ENCODE measurements at places on chromosomes 12 and 14.
A peak's percentile ranks its signal among the peaks of the same experiment; 100 is the strongest.

GRCh38 chr12:76706761-76707160 lies 57.2 kb upstream of the ZDHHC17 start:
- DNase-seq, result no peak

DNA sequence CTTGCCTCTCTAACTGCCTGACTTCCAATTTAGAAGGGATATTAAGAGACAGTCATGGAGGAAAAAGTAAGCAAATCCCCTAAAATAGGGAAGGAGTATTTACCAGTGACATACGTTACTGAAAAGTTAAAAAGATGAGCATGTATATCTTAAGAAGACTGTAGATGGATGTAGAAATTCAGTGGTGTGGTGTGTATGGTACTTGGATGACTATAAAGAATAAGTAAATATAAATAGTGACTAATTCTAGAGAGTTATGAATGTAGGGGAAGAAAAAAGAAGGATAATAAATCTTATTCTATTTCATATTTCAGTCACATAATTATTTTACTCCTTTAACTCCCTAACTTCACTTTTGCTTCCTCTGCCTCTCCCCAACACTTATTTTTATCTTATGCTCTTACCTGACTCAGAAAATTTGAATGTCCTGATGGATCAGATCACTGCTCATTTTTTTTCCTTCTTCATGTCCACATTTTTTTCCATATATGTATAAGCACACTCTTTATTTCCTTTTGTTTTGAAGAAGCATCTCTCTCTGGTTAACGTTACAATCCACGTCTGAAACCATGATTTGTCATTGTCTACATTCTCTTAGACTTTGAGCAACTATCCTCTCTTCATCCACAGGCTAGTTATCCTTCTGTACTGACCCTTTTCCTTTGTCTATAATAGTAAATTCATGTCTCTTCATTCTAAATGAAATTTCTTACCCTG lies 422.7 kb upstream of the SYT1 start:
- no peak for DNase-seq

- no peak for DNase-seq
Observed at GRCh38 chr12:125143491-125143890, 78.3 kb downstream of the AACS start.

GRCh38 chr12:108442067-108442466 lies 73.0 kb upstream of the FICD start:
- no peak for DNase-seq

DNA sequence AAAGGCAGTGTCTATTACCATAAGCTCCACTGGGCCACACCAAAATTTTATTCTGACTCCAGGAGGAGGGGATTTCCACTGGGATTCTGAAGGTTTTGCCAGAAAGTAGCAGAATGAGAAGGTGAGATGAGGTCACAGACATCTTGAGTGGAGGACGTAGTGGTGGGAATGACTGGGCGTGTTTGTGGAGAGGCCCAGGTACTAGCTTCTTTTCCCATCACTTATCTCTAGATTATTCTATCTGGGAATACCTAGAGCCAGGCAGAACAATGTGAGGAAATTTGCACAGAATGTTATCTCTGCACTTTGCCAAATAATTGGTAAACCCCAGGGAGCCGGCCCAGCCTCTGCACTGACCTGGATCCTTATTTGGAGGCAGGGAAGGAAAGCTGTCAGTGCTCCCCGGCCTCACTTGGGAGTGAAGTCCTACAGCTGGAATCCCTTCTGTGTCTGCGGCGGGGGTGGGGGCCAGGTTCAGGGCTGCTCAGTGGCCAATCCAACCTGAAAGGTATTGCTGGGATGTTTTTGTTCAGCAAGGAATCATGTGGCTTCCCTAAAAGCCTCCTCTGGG lies 129.4 kb downstream of the C12orf75 start:
- DNase-seq, result no peak

- peak; percentile 23 for DNase-seq
Observed at GRCh38 chr14:99655521-99655920, 10.6 kb downstream of the HHIPL1 start.

DNA sequence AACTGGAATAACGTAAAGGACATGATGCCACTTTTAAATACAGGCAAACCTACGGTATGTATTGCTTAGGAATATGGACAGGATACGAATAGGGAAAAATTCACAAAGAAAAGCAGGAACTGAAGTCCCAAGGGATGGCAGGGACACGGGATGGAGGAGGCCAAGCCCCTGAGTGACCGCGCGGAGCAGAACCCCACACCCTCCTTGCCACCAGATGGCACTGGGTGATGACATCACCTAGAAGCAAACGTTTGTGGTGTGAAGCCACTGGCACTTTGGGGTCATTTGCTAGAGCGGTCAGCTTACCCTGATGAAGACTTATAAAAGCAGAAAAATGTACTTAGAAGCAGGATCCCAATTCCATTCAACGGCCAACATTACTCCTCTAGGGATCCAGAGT lies 9.4 kb downstream of the DHX37 start:
- no peak for DNase-seq

GRCh38 chr14:64112867-64113678 lies 181.1 kb downstream of the ESR2 start:
- DNase-seq, result no peak

DNA sequence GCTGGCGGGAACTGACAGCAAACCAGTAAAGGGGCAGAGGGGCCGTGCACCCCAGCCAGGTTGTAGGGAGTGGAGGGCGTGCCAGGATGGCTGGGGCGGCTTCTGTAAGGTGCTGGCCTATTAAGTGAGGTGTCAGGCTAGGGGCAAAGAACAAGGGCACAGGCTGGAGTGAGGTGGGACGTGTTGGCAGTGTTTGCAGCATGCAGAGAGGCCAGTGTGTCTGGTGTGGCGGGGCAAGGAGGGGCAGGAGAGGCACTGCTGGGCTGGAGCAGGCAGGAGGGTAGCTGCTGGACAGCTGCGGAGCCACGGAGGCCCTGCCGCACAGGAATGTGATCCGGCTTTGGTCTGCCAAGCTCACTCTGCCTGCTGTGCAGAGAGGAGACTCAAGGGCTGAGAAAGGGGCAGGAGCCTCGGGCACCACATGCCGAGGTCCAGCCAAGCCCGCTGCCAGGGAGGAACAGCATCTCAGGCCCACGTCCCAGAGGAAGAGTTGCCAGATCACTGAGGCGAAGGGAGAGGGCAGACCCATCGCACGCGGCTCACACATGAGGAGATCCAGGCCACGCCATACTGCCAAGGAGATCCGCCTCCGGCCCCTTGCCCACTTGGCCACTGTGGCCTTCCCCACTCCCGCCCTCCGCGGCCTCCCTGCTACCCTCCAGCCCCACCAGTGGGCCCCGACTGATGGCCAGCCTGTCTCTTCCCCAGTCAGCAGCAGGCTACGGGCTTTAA lies 46.8 kb downstream of the AMN start:
- DNase-seq, result no peak

DNA sequence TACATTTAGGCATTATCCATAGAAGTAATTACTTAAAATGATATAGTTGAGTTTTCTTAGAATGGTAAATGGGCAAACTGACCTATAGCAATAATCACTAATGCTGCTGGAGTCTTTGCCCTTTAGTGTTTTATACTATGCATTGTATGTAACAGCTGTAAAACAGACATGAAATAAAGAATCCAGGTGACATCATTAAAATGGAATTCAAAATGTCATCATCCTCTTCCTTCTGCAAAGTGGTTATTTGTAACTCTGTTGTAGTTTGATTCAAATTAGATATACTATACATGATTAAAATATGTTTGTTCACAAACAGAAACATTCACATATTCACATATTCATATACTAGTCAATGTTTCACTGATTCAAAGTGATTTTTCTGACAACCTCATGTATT lies 598.8 kb downstream of the SLC16A7 start:
- no peak for DNase-seq

GRCh38 chr14:37637341-37637740 lies 41.9 kb downstream of the TTC6 start:
- DNase-seq, result no peak

DNA sequence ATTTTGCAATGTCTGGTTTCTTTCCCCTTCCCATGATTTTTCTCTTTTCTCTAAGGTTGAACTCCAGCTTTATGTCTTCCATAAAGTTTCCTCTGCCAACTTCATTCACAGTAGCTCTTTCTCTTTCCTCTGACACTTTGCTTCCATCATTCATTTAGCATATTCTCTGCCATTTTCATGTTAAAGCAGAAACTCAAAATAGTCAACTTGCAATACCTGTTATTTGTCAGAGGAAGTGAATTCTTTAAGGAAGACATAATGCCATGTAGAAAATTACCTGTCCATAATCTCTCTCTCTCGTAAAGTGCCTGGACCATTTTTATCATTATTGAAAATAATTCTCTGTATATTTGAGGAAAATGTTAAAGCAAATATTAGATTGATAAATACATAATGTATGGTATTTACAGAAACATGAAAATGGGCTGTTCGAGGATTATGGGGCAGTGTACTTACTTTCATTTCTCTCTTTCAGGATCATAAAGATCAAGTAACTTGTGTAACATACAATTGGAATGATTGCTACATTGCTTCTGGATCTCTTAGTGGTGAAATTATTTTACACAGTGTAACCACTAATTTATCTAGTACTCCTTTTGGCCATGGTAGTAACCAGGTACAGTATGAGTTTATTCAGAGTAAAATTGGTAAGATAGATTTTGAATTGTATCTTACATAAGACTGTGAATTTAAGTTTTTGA lies 12.6 kb downstream of the NEDD1 start:
- no peak for DNase-seq

DNA sequence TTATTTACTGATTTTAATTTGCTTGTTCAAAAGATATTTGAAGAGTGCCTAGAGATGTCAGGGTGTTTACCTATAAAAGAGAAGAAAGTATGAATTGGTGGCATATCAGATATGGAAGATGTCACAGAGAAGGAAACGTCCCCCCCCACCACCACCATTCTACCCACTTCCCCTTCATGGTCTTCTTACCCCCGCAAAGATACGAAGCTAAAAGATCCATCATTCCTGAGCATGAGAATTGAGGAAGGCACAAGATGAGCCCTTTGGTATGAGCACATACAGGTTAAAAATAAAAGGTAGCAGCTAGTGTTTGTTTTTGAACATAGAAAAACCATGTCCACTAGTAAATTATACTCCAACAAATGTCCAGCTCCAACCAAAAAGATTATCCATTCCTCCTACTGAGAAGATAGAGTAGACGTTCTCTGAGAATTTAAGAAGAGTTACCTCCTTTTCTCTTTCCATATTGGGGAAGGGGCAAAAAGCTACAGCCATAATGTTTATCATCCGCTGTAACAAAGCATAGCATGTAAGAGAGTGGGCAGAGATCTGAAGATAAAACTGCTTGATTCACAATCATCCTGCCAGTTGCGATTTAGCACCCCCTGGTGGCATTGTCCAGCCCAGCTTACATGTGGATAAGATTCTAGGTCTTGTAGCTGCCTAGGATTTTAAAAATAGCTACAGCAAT lies 29.1 kb downstream of the NFYB start:
- peak; percentile 60 for DNase-seq

DNA sequence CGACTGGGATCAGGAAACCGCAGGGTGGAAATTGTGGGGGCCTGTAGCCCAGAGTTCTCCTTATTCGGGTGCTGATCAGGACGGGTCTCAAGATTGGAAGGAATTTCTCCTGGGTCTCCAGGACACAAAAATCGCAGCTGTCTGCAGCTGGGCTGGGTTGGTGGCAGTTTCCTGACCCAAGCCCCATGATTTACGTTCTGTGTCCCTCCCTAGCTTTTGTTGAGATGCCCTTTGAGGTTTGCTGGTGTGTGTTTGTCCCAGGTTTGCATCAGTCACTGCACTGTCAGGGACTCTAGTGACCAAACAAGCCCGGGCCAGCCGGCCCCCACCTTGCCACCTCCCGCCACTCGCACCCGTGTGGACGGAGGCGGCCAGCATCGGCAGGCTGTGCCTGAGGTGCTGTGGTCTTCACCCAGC lies 89.5 kb downstream of the FBXL14 start:
- no peak for DNase-seq

DNA sequence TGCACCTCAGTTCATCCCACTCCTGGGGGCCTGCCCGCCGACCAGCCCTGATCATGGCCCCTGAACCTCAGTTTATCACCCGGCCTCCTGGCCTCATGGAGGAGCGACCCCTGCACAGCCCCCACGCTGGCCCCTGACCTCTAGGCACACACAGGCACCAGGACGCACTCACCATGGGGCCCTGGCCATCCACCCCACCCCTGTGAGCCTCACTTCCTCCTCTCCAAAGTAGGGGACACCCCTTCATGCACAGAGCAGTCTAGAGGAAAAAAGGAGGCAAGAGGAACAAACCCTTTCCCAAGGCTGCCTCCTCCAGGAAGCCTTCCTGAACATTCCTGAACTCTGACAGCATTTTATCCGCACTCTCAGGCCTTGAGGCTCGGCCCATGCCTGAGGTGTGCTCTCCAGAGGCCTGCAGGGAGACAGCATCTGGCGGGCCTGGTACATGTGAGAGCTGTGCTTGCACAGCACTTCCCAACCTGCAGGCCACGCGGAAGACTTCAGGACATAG lies 39.4 kb downstream of the CCNK start:
- no peak for DNase-seq

DNA sequence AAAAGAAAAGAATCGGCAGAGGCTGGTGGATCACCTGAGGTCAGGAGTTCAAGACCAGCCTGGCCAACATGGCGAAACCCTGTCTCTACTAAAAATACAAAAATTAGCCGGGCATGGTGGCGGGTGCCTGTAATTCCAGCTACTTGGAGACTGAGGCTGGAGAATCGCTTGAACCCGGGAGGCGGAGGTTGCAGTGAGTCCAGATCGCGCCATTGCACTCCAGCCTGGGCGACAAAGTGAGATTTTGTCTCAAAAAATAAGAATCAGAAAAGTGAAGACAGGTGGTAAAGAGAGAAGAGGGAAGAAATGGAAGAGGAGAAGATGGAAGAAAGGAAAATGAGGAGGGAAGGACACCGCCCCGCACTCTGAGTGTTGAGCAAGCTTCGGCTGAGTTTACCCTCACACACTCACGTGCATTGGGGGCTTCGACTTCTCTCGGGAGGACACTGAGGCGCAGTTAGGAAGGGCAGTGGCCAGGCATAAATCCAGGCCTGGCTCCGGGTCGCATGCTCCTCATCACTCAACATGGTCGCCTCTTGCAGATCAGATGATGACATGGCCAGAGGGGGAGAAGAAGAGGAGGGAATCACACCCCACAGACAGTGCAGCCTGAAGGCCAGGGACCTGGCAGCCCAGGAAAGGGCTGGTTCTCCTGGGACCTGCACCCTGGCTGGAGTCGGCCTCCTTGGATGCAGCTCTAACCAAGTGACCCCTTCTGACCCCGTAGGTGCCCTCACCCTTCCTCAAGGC lies 61.1 kb downstream of the PRMT8 start:
- DNase-seq, result no peak

- no peak for DNase-seq
Observed at GRCh38 chr14:69694730-69695281, 72.1 kb upstream of the SRSF5 start.

DNA sequence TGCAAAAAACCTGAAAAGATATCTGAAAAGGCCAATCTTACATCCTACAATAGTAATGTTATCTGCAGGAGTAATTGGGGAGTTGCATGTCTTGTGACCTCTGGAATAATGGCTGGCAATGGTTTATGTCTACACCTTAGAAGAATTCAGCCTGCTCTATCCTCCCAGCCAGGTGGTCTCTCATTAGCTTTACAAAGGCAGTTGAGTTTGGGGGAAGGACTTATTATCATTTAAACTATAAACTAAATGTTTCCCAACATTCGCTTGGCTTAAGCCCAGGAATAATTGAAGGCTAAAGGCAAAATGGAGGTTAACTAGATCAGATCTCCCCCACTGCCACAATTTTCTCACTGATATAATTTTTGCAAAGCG lies 158.4 kb upstream of the SFSWAP start:
- DNase-seq, result no peak

GRCh38 chr12:32906399-32907165 lies 10.0 kb upstream of the PKP2 start:
- DNase-seq, result no peak

- DNase-seq, result no peak
Observed at GRCh38 chr12:9940375-9940774, 8.2 kb upstream of the CLEC2A start.

Measured in AG09309 (cell line).